ENCODE measurements at places on chromosomes 16 and 17.

DNA sequence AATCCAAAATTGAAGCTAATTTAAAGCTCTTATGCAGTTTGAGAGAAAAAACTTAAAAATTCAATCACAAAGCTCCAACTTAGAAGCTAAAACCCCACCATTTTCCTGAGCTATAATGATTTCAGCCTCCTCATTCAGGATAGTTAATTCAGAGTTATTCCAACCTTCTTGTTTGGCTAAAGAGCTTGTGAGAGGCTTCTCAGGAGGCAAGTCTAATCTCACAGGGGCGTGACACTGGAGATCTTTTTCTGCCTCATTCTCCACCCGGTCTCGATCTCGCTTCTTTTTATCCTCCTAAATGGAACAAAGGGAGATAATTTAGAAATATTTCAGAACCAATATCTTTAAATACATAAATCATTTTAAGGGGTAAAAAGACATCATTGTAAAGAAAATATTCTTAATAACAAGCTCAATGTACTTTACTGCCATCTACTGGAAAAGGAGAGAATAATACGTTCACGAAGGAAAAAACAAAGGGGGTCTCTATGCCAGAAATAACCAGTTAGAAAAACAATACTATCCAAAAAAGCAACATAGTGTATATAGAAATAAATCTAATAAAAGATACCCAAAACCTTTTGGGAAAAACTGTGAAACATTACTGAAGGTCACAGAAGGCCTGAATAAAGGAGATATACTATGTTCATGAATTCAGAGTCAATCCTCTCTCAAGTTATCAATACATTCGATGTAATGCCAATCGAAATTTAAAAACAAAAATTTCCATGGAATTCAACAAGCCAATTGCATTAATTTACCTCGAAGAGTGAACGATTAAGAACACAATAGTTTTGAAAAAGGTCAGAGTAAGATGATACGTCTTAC lies 13.9 kb downstream of the BRD7 start:
- DNase-seq = no peak

- no peak for DNase-seq
These were observed 35.6 kb downstream of the TMEM100 start for GRCh38 chr17:55687037-55687436.

DNA sequence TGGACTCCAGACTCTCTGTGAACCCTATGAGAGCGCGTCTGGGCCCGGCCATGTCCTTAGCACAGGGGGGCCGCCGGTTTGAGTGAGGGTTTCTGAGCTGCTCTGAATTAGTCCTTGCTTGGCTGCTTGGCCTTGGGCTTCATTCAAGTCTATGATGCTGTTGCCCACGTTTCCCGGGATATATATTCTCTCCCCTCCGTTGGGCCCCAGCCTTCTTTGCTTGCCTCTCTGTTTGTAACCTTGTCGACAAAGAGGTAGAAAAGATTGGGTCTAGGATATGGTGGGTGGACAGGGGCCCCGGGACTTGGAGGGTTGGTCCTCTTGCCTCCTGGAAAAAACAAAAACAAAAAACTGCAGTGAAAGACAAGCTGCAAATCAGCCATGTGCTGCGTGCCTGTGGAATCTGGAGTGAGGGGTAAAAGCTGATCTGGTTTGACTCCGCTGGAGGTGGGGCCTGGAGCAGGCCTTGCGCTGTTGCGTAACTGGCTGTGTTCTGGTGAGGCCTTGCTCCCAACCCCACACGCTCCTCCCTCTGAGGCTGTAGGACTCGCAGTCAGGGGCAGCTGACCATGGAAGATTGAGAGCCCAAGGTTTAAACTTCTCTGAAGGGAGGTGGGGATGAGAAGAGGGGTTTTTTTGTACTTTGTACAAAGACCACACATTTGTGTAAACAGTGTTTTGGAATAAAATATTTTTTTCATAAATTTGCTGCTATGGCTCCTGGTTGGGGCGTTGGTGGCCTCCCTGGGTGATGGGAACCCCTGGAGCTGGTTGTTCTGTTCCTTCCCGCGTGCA lies 23.1 kb downstream of the STAT5A start:
- no peak for DNase-seq

DNA sequence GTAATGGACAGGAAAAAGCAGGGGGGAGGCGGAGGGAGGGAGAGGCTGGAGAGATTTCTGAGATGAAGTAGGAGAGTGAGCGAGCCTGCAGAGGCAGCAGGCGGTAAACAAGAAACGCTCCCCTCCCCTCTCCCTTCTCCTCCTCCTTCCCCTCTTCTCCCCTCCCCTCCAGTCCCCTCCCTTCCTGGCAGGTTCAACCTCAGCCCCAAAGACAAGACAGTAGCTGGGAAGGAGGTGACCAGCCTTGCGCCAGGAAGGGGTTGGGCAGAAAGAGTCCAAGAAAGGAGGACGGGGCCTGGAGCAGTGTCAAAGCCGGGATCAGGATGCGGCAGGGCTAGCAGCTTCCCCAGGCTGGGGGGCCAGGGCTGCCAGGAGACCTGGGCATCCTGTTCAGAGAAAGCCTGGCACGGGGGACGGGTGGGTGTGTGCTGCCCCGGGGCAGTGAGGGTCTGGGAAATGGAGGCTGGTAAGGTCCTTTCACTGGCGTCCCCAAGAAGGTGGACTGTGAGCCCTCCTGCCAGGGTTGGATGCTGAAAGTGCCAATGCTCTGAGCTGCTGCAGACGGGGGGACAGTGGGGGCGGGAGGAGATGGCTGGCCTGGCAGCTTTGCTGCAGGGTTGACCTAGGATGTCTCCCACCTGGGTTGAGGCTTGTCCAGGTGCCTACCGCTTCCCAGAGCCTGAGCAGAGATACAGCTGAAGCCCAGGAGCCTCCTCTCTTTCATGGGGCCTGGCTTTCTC lies 261.6 kb upstream of the TNRC6C start:
- DNase-seq = no peak

DNA sequence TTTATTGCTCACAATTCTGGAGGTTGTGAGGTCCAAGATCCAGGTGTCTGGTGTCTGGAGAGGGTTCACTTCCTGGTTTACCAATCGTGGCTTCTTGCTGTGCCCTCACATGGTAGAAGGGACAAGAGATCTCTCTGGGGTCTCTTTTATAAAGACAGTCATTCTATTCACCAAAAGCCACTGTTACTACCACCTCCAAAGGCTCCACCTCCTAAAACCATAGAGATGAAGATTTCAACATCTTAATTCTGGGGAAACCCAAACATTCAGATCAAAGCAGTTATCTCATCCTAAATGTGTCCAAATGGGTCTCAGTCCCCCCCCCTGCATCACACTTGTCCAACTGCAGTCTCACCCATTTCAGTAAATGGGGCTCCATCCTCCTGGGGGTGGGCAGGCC lies 132.9 kb upstream of the XYLT1 start:
- no peak for DNase-seq

DNA sequence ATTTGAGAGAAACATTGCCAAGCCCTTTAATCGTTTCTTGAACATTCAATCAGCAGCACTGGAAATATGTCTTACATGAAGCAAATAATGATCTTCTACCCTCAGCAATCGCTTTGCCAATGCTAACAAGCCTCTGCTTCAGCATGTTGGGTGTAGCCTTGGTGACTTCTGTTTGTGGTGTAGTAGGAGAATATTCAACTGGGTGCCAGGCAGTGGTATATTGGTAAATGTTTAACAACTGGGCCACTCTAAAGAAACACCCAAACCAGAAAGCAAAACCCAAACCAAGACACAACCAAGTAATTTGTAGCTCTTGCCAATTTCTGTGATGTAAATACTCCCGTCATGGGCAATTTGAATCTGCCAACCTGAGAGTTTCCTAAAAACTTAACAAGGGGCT lies 9.7 kb downstream of the CDH13 start:
- no peak for DNase-seq
